ENCODE measurements at places on chromosomes 11 and 22. TPM values are rescaled to one million over a fixed set of nuclear protein-coding genes. Genes with fewer than 3 reads are reported as not detected.

Gene TTLL1
- total RNA-seq = 17.5 TPM

Gene SCO2
- total RNA-seq = 2.5 TPM

Gene SLC29A2
- 0.11 TPM for total RNA-seq

Gene HMGXB4
- 28.9 TPM for total RNA-seq

Gene TMEM45B
- total RNA-seq = not detected

Gene SNAP29
- 15.9 TPM for total RNA-seq

Gene ART1
- not detected for total RNA-seq

Gene CARD18
- not detected for total RNA-seq

Gene SYT12
- total RNA-seq = 3.6 TPM

Gene KRTAP5-2
- not detected for total RNA-seq

Gene SPON1
- total RNA-seq = 3.6 TPM

Gene KLHL35
- 2.7 TPM for total RNA-seq

Gene POU2AF1
- total RNA-seq = not detected

Gene DENND6B
- 3.7 TPM for total RNA-seq

Gene PELI3
- 10.1 TPM for total RNA-seq

Gene MFNG
- 0.86 TPM for total RNA-seq

Gene ROBO3
- 4.9 TPM for total RNA-seq

Gene CHADL
- total RNA-seq = 1.5 TPM

Gene CABP7
- total RNA-seq = not detected

Gene CHRNA10
- 1.3 TPM for total RNA-seq

Gene CHKB
- 26.7 TPM for total RNA-seq

Gene CRYAB
- 117 TPM for total RNA-seq

Gene SEC14L2
- total RNA-seq = 18.2 TPM

Gene CRYBA4
- total RNA-seq = not detected

Gene APOL3
- total RNA-seq = 37.0 TPM

Gene ADM2
- total RNA-seq = 3.0 TPM

Gene CDKN1C
- total RNA-seq = 11.9 TPM

Gene OVCH2
- not detected for total RNA-seq

Data from articular chondrocyte of knee joint (primary cell).